Muscle of arm (tissue), 14 donors: ENCODE measurements at places on chromosomes 12 and 14.

- DNase-seq = no peak
Observed at GRCh38 chr14:82403987-82404386, 870.3 kb upstream of the SEL1L start.

GRCh38 chr12:77392467-77393088 lies 327.2 kb upstream of the E2F7 start:
- no peak for DNase-seq

GRCh38 chr14:91834571-91834970 lies 32.8 kb downstream of the TC2N start:
- DNase-seq = no peak

DNA sequence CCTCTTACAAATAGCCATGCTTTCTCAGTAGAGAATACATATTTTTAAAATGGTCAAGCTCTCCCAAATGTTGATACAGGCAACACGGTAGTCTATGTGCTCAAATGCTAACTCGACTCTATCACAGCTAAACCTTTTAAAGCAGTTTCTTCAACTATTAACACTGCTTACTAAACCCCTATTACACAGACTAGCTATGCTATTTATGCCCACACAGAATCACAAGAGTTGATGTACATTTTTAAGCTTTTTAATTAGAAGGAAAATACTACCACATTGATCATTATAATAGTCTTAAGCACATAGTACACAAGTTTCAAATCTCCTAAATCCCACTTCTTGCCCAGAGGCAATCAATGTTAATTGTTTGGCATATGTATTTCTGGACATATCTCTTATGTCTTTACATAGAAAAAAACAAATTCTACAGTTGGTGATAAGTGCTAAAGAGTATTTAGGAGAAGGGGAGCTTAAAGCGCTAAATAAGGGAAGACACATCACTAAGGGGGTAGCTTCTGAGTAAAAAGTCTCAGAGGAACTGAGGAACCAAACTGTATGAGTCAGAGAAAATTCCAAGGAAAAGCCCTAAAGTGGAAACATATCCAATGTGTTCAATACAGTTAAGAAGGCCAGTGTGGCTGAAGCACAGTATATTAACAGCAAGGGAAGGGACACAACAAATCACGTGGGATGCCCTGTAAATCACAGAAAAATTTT lies 13.7 kb downstream of the HNRNPC start:
- no peak for DNase-seq

DNA sequence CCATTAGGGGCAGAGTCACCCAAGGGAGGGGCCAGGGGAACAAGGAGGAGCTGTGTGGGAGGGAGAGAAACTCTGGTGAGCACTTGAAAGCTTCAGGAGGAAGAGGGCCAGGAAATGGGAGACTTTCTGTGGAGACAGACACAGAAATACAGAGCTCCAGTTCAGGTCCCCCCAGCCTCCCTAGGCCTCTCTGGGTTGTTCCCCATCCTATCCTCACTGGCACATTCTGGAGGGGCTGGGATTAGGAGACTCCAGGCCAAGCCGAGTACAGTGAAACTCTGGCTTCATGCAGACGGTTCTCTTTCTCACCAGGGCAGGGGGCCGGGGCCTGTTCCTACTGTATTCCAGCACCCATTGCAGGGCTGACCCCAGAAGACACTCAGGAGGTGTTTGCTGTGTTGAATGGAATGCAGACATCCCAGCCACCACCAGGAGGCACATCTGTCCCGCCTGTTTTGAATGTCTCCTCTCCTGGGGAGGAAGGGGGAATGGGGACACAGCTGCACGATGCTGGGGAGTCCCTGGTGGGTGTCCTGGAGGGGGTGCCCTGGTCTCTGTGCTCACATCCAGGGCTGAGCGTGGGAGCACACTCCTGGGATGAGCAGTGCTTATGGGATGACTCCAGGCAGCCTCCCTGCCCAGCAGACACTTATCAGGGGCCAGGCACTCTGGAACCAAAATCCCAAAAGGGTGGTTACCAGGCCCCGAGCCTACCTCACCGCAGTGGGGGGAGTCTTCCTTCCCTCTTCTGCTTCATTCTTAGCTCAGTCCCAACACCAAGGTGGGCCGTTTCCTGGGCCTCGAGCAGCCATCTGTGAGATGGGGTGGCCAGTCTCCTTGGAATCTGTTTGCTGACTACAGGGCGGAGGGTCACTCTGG lies 5.5 kb upstream of the KRT84 start:
- no peak for DNase-seq

GRCh38 chr12:89328151-89329030 lies 23.9 kb downstream of the DUSP6 start:
- DNase-seq = no peak

DNA sequence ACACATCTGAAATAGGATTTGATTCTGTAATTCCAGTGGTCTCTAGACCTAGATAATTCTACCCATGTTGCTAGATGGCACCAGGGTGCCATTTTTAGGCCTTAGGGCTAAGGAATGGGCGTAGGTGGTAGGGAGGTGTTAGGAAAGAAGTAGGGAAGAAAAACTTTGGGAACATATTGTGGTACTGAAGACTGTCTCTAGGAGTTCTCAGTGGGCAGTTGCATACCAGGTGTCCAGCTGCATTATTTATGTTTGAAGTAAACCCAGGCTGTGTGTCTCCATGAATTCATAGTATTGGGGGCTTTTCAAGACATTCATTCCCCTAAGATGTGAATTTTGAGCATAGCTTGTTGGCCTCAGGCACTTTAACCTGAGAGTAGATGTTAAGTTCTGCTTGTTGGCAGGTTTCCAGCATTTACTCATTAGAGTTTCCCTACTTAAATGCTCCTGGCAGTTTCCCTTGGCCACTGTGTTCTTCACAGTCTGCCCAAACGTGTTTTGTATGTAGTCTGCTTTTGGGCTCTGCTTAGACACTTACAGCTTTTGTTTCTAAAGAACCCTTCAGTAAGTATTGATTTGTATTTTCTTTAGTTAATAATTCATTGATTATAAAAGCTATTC lies 31.5 kb upstream of the CCT2 start:
- DNase-seq = no peak

DNA sequence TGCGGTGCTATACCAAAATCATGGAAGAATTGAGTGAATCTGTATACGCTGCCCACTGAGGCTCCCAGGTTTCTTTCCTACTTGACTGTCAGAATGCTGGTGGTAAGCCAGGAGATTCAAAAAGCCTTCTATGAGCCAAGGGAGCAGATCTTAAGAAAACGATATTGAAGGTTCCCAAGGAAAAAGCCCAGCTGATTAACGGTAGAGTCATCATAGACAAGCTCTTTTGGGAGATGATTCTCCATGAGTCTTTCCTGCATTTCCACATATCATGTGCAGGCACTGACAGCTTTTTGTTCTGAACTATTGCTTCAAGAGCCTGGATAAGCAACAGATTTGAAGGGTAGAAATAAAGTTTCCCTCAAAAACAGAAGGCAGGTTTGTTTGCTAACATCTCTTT lies 17.5 kb downstream of the SLC35F4 start:
- DNase-seq = no peak

DNA sequence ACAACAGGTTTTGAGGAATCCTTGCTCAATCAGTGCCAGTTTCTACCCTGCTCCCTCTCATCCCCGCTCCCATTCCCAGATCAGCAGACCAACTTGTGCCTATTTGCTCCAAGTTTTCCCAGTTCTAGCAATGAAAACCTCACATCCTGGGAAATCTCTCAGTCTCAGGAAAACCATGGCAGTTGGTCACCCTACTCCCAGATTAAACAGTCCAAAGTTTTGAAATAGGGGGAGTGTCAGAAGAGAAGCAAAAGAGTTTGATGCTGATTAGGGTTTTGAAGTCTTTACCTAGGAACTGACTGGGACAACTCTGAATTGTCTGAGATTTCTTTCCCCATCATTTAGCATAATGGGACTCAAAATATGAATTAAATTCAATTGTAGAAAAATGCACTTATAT lies 95.8 kb upstream of the ARID2 start:
- DNase-seq = no peak

DNA sequence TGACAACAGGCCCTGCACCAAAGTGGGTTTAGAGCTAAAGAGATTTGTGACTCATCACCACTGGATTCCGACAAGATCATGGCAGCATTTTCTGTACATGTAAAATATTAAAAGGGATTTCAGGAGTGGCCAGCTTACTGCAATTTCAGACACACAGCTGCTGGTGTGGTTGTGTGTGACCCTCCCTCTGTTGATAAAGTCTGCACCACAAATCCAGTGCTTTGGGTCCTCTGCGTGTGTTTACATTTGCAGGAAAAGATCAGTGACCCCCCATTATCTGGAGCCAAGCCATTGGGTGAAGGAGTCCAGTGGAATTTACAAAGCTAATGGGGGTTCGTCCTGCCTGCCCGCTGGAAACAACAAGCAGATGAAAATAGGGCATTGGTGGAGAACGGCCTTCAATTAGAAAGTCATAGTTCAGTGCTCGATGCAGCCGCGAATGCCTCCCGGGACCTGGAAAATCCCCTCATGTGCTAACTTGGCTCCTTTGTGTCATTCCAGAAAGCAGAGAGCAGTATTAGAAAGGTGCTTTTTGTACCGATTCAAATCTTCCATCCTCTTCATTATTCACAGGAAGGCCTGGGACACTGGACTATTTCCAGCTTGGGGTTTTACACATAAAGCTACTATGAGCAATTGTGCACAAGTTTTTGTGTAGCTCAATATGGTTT lies 188.5 kb upstream of the TMEM132C start:
- peak; percentile 19 for DNase-seq

DNA sequence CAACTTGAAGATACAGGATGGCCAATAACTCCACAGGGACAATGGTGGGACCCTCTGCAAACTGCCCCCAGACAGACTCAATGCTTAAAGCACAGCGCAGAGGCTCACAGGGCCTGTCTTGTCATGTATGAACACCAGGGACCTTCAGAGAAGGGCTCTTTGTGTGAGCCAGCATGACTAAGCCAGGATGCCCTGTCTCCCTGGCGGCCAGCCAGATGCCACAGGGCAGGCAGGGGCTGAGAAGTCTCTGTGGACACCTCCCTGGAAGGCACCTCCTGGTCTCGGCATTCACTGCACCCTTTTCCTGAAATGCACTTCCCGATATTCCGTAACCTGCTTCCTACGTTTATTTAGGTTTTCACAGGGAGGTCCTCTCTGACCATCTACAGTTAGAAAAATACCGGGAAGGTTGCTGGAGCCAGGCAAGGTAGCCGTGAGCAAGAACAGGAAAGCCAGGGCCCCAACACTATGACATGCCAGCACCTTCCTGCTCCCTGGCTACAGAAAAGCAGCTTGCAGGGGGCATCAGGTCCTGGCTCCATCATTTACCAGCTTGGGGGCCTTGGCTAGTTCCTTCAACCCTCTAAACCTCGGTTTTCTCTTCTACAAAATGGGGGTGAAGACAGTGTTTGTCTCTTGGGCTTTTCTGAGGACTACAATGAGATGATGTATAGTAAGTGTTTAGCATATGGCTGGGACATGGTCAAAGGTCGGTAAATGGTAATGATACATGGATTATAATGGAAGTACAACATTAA lies 65.0 kb downstream of the PITPNM2 start:
- no peak for DNase-seq

DNA sequence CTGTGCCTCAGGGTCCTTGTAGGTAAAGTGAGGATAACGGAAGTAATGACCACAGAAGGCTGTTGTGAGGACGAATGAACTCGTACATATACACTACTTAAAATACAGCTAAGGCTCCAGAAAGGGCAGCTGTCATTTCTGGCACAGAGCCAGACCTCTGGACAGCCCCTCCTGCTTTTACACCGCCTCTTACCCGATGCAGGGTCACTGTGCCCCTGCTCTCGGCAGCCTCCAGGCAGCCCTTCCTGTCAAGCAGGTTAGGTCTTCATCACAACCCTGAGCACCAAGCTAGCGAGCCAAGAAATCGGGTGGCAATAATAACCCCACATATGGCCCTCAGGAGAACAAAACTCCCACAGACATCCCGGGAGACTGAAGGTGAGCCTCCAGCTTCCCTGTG lies 8.5 kb downstream of the TMEM229B start:
- no peak for DNase-seq

DNA sequence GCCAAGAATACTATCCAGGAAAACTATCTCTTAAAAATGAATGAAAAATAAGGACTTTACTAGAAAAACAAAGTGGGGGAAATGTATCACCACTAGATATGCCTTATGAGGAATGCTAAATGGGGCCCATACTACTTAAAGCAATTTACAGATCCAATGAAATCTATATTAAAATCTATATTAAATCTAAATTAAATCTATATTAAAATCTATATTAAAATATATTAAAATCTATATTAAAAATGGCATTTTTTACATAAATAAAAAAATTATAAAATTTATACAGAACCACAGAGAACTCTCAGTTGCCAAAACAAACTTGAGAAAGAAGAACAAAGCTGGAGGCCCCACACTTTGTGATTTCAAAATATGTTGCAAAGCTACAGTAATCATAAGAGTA lies 234.5 kb downstream of the RPL10L start:
- DNase-seq = no peak

DNA sequence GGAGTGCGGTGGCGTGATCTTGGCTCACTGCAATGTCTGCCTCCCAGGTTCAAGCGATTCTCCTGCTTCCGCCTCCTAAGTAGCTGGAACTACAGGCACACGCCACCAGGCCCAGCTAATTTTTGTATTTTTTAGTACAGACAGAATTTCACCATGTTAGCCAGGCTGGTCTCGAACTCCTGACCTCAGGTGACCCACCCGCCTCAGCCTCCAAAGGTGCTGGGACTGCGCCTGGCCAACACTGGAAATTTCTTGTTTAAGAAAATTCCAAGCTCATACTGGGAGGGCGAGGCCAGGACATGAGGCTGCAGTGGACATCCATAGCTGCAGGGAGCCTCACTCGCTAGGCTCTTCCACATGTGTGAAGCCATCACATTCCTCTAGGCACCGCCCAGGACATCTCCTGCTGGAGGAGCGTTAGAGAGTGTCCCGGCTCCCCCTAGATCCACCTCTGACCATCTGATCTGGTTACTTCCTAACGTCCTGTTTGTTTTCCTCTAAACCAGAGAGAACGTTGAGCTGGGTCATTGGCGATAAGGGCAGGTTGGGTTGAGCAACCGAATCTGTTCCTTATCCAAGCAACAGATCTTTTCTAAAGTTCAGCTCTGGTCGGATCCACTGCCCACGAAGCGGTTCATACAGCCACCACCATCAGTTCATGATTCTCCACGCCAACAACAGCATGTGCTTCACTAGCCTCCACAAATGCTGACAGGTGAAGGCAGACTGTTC lies 108.2 kb upstream of the MED13L start:
- no peak for DNase-seq

DNA sequence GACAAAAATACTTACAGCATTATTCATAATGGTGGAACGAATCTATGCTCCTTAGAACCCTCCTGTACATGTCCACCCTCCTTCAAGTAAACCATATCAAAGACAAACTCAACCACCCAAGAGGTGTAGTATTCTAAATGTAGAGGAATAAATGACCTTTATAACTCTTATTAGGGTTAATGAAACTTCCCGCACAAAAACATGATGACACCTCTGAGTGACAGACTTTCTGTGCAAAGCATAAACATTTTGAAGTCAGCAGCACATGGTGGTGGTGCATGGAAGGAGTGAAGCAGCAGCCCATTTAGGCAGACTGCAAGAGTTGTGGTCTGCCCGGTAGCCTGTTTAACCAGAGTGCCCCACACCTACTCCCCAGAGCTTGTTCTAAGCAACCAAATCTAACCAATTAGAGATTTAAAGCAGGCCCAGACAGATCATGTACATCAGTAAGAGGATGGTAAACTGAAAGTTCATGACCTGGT lies 615 bp upstream of the ASB8 start:
- DNase-seq = no peak
